Stimulated activated CD4-positive, alpha-beta T cell treated with anti-CD3 and anti-CD28 coated beads, Interleukin-1b, Interleukin-23, amount 100 ng/mL, for 4 hours (primary cell): ENCODE measurements at places on chromosomes 2 and 18.

DNA sequence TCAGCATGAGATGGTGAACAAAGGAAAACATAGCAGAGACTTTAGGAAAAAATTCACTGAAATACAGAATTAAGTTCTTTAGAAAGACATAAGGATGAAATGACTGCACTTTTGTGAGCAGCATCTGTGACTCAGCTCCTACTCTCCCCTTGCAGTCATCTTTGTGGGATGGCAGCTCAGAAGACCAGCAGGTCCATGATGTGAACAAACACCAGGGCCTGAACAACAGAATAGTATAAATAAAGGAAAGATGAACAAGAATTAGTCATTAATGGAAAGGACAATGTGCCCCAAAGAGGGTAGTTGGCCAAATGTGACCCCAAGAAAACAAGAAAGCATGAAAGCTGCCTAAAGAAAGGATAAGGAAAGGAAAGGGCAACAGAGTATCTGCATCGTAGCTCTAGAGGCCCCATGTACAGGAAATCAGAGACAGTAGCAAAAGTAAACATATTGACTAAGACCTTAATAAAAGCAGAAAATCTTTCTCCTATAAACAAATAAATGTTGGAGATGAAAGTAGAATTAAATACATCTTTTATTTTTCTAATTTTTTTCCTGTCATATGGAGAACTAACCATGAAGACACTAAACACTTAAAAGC, 318.0 kb downstream of the ZEB2 start:
- DNase-seq = no peak

DNA sequence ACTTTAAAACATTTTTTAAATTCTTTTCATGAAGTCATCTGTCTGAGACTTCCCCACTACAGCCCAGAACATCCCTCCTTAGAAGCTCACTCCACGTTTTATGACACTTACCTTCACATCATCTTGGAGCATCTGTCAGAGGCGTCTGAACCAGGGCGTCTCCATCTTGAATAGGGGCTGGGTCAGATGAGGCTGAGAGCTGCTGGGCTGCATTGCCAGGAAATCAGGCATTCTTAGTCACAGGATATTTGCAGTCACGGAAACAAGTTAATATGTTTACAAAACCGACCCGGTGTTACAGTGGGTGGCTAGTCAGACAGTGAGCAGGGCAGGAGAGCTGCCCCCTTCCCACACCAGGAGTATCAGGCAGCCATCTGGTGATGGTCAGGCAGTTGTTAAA, 456.5 kb downstream of the FBXO15 start:
- DNase-seq = no peak

- DNase-seq = no peak
These were observed 133.8 kb upstream of the KCNH7 start for GRCh38 chr2:162972383-162972782.

- no peak for DNase-seq
These were observed 59.4 kb downstream of the LIMS1 start for GRCh38 chr2:108593547-108594098.

DNA sequence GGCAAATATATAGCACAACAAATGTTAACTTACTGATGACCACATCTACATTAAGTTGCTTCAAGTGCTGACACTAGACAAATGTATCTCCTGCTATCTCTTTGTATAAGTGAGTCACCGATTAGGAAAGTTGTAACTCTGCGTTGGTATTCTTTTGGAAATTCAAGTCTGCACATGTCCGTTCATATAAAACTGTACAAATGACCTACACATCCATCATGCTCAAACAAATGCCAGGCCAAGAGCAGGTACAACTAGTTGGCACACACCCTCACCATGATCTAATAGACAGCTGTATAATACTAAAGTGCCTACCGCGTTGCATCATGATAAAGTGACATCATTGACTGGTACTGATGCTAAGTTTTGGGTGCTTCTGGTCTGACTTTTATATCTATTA, 141.1 kb downstream of the RBMS1 start:
- no peak for DNase-seq

GRCh38 chr2:208254871-208255556, at the start of gene IDH1:
TSS of gene IDH1 (minus strand) at chr2:208255071. CDS start at chr2:208251551, 3,520 bp downstream.
- peak; percentile 94 for DNase-seq

GRCh38 chr2:196957442-196957841, 30.9 kb upstream of the PGAP1 start:
- no peak for DNase-seq

- no peak for DNase-seq
These were observed 25.4 kb downstream of the BOLL start for GRCh38 chr2:197759625-197760292.

DNA sequence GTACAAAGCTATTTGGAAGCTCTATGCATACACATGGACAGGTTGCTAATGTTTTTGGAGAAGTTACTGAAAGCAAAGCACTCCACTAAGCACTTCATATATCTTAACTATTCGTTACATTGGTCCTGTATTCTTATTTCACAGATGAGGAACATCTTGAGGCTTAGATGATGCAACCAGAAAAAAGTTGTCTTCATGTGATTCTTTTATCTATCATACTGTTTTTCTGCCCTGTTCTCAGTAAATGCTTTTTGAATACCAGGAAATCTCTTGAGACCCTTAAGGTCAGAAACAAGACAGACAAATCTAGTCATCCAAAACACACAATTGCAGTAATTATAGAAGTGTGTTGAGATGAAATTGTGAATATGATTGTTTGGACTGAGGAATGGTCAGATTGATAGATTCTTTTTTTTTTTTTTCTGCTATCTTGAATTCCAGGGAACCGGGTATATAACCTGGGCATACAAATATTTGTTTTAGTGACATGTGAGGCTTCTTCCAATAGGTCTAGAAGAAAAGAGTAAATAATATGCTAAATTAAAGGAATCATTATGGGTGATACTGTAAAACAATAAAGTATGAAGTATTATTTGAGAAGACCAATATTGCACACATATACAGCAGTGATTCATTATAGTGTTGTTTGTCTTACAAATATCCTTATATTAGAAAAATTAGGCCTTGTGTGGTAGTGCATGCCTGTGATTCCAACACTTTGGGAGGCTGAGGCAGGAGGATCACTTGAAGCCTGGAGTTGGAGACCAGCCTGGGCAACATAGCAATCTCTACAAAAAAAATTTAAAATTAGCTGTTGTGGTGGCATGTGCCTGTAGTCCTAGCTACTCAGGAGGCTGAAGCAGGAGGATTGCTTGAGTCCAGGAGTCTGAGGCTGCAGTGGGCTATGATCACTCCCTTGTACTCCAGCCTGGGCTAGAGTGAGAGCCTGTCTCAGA, 33.7 kb downstream of the EHBP1 start:
- no peak for DNase-seq

GRCh38 chr18:36665952-36666351, 162.8 kb downstream of the TPGS2 start:
- no peak for DNase-seq

DNA sequence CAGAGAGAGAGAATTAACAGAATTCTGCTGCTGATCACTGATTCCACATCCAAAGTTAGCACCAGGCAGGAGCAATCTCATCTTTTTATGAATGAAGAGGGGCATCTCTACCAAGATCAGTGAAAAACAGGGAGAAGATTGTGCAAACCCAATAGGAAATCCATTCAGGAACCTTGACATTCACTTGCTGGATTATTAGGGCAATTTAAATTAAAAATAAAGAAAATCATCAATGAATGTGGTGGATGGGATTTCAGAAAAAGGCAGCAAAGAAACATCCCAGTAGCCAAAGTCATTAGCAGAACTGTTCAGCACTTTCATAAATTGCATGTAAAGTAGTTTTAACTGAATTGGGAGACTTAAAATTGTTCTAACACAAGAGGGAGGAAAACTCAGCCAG, 423.2 kb downstream of the TGIF1 start:
- DNase-seq = no peak

GRCh38 chr18:30544141-30544540, 498.4 kb downstream of the DSC3 start:
- no peak for DNase-seq

DNA sequence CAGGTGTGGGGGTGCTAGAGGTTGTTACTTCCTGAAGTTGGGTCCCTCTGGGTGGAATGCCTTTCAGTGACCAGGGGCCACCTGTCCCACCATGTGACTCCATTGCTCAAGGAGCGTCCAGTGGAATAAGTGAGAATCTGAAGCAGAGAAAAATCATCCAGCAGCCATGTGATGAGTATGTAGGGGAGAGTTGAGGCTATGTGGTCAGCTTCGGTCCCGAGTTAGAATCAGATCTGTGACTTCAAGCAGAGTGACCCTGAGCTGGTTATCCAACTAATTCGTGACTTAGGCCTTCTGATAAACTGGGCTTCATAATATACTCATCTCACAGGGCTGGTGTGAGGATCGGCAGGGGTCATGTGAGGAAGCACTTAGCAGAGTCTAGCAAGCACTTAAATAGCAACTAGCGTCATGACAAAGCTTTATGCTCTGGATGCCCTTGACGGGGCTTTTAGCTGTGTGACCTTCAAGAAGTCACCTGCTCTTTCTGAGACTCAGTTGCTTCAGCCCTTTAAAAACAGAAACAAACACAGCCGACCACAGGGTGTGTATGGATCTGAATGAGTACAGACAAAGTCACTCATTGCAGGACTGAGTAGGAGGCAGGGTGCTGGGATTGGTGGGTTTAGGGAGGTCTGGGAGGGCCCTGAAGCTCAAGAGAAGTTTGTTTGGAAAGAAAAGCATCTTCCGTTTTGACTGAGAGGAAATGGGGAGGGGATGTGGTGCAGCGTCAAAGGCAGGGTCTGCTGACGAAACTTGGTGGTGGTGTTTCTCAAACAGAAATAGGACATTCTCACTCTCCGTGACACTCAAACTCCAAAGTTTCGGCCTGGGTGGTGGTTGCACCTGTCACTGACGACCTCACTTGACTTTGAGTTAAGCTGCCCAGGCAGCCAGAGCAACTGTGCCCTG, 264.0 kb upstream of the CXCR4 start:
- DNase-seq = peak; percentile 18

DNA sequence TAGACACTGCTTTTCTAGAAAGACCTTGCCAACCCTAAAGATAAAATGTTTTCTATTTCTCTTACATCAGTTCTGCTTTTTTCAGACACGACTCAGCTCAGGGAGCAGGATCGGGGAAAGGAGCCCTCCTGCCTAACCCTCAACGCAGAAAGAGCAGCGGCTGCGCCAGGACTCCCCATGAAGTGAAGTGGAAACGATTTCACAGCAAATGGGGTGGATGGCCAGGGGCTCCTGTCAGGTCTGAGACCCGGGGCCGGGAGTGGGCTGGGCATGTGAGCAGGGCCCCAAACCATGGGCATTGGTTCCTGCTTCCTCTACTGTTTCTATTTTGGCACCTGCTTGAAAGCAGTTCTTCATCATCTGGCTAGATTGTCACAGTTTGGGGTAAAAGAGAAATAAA, 89.4 kb upstream of the PXDN start:
- no peak for DNase-seq

DNA sequence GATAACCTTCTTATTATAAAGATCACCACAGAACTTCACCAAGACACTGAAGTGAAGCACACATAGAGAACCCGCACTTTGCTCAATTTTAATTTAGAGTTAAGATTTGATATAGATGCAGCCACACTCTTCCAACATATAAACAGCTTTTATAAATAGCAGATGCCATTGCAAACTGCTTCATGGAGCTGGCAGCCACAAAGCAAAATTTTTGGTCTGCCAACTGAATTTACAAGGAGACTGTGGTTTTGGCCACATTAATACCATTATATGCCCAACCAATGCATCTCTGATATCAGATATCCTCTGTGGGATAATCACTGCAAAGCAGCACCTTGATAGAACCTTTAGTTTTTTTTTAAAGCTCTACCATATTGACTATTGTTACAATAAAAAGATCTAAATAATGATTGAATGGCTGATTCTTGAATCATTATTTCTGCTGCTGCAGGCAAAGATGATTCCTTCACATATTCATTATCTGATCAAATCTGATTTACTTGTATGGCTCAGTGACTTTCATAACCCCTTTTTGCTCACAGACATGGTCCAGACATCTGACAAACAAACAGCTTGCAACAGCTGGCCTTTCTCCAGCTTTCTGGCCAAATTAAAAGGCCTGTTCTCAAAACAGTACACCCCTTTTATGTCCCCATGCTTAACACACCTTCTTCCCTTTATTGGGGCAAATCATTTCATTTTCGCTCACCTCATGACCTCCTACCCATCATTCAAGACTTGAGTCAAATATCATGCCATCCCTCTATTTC, 88.4 kb downstream of the METTL4 start:
- no peak for DNase-seq

DNA sequence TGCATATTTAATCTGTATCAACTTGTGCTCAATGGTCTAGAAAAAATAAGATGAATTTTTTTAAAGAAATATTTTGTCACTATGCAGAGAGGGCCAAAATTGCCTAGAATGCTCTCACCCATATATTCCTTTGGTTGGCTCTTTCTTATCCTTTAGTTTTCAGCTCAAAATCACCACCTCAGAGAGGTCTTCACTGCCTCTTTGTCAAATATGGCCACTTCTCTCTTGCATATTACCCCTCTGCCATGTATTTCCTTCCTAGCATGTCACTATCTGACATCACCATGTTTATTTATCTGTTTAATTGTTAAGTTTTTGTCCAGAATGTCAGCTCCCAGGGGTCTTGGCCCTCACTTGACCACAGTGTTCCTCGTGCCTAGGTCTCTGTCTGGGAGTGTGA, 535.2 kb upstream of the CDH2 start:
- DNase-seq = no peak

GRCh38 chr2:160493227-160494028, at the start of gene RBMS1:
TSS of gene RBMS1 (minus strand) at chr2:160493807. CDS start at chr2:160493363, 444 bp downstream.
- peak; percentile 33 for DNase-seq

- no peak for DNase-seq
These were observed 46.6 kb upstream of the TCF4 start for GRCh38 chr18:55634545-55634944.

- DNase-seq = no peak
These were observed 36.9 kb downstream of the NAPG start for GRCh38 chr18:10562773-10563160.

GRCh38 chr2:43039376-43040080, 186.9 kb downstream of the ZFP36L2 start:
- DNase-seq = no peak

DNA sequence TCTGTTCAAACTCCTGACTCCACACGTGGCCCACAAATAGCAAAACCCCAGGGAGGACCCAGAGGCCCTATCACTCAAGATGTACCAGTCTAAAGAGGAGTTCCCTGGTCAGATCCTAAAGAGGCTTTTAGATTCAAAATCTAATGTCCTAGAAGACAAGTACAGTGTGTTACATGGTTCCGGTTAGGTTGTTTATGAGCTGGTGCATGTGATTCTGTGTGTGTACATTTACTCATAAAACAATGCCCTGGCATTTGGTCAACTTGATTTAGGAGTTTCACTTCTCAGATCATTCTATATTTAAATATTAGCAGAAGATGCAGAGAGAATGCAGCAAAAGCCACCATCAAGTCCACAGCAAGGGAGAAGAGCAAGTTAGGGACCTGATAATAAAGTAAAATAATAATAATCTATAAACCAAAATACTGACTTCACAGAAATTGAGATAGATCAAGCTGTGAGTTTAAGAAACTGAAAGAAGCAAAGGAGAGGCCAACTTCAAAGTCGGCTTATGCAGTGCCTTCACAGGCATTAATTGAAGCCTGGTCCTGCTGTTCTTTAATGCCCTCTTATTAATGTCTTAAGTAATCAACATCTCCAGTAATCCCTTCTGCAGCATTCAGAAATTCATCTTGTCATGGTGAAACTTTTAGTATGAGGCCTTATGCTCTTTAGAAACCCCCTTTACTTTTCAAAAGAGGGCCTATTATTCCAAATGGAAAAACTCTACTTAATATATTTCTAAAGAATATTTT, 4.2 kb upstream of the AP1S3 start:
- DNase-seq = no peak

- DNase-seq = no peak
These were observed 488.7 kb downstream of the SUCLG1 start for GRCh38 chr2:83970217-83970929.
